Epithelial cell of umbilical artery (primary cell): ENCODE measurements at places on chromosomes 6 and 20. TPM values are rescaled to one million over a fixed set of nuclear protein-coding genes. Genes with fewer than 3 reads are reported as not detected.

CD40 gene
- total RNA-seq = 17.3 and 17.5 TPM in 2 replicates

ABHD16A gene
- total RNA-seq = 41.3 and 51.1 TPM in 2 replicates

CGA gene
- total RNA-seq = not detected in 2 replicates

OOEP gene
- total RNA-seq = not detected in 2 replicates
